ENCODE measurements at places on chromosomes 4 and X. TPM values are rescaled to one million over a fixed set of nuclear protein-coding genes. Genes with fewer than 3 reads are reported as not detected.

The NXF2 gene
- total RNA-seq: not detected

The NPY1R gene
- total RNA-seq: not detected

The GAGE2A gene
- not detected for total RNA-seq

The SLC4A4 gene
- total RNA-seq: 4.6 TPM

The DBET gene
- not detected for total RNA-seq

The DCLK2 gene
- not detected for total RNA-seq

The KLB gene
- not detected for total RNA-seq

DNA sequence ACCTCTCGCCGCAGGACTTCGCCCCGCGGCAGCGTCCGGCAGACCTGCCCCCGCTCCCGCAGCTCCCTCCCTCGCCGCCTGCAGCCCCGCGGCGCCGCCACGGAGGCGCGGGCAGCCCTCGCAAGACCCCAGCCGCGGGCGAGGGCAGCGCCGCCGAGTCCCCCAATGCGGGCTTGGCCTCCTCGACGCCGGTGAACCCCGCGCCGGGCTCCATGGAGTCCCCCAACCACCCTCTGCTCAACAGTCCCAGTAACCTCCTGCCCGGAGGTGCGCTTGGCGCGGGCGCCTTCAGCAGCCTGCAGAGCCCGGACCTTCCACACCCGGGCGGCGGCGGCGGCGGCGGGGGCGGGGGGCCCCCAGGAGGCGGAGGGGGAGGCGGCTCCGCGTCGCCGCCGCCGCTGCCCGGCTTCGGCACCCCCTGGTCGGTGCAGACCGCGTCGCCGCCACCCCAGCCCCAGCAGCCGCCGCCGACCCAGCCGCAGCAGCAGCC, 1.2 kb downstream of the CPEB2 start:
- peak overlapping the region; percentile 93 for H3K4me3 ChIP-seq
- H3K4me1 ChIP-seq: peaks cover 28% of the 10 kb centered on the region
- peak overlapping the region; percentile 96 for H3K27ac ChIP-seq
- H3K27me3 ChIP-seq: no peaks in the 10 kb centered on the region

- H3K4me3 ChIP-seq: no peak overlapping the region
- no peaks in the 10 kb centered on the region for H3K27me3 ChIP-seq
- H3K4me1 ChIP-seq: no peaks in the 10 kb centered on the region
- H3K36me3 ChIP-seq: no peaks in the 10 kb centered on the region
- no peak overlapping the region for H3K27ac ChIP-seq
These were observed 137.8 kb upstream of the MSX1 start for GRCh38 chr4:4721636-4722035.

GRCh38 chrX:20227116-20227515, 39.6 kb downstream of the RPS6KA3 start:
- no peak overlapping the region for H3K4me3 ChIP-seq
- H3K27me3 ChIP-seq: no peaks in the 10 kb centered on the region
- no peak for DNase-seq
- peaks cover 18% of the 10 kb centered on the region for H3K4me1 ChIP-seq

GRCh38 chr4:185312699-185313098, 83.0 kb downstream of the LRP2BP start:
- H3K27ac ChIP-seq: no peak overlapping the region
- DNase-seq: no peak
- no peaks in the 10 kb centered on the region for H3K27me3 ChIP-seq
- H3K4me3 ChIP-seq: no peak overlapping the region

DNA sequence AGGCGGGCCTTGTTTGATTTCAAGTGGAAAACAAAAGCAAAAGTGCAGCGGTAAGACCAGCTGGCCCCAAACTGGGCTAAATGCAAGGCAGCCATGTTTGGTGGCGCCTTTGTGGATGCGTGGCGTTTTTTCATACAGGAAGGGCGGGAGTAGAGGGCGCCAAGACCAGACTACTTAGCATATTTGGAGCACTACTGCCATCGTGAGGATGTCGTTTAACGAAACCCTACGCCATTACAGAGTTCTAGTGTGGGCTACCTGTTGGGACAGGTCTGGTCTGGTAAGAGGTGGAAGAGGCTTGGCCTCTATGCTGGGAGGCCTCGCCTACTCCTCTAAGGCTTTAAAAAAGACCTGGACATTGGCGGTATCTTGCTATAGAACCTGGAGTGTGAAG, 230.7 kb upstream of the STK26 start:
- peaks cover 4% of the 10 kb centered on the region for H3K36me3 ChIP-seq
- H3K27ac ChIP-seq: no peak overlapping the region
- DNase-seq: no peak
- no peaks in the 10 kb centered on the region for H3K27me3 ChIP-seq

DNA sequence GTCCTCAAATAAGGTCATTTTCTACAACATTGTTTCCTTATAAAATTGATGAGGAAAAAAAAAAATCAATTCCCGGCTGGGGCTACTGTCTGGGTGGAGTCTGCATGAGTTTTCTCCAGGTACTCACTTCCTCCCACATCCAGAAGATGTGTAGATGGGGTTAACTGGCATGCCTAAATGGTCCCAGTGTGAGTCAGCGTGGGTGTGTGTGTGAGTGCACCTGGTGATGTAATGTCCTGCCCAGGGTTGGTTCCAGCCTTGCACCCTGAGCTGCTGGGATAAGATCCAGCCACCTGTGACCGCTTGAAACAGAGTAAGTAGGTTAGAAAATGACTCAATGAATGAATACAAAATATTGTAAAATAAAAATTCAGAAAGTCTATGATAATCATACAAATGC, 11.1 kb downstream of the USP26 start:
- no peak for DNase-seq
- no peak overlapping the region for H3K4me3 ChIP-seq
- no peaks in the 10 kb centered on the region for H3K27me3 ChIP-seq
- H3K36me3 ChIP-seq: no peaks in the 10 kb centered on the region
- peaks cover 2% of the 10 kb centered on the region for H3K4me1 ChIP-seq

- no peak overlapping the region for H3K4me3 ChIP-seq
- H3K27me3 ChIP-seq: no peaks in the 10 kb centered on the region
- no peak for DNase-seq
- H3K36me3 ChIP-seq: no peaks in the 10 kb centered on the region
These were observed 145.1 kb upstream of the MSX1 start for GRCh38 chr4:4714331-4714730.

- no peaks in the 10 kb centered on the region for H3K36me3 ChIP-seq
- H3K27me3 ChIP-seq: no peaks in the 10 kb centered on the region
- H3K4me3 ChIP-seq: no peak overlapping the region
- no peak overlapping the region for H3K27ac ChIP-seq
- DNase-seq: no peak
These were observed 97.5 kb upstream of the CXXC4 start for GRCh38 chr4:104592183-104592582.

DNA sequence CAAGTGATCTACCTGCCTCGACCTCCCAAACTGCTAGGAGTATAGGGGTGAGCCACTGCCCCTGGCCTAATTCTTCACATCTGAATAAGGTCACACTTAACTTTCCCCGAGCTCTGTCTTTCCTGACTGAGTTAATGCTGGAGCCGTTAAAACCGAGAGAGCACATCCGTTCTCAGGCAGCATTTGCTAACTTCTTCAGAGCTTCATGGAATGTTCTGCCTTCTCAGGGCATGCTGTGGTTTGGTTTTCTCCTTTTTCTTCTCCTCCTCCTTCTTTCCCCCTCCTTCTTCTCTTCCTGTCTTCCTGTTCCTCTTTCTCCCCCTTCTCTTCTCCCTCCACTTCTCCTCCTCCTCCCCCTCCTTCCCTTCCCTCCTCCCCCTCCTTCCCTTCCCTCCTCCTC, 119.9 kb downstream of the ASMT start:
- DNase-seq: no peak
- H3K27me3 ChIP-seq: no peaks in the 10 kb centered on the region
- no peaks in the 10 kb centered on the region for H3K4me1 ChIP-seq

GRCh38 chr4:48027653-48028052, 11.1 kb downstream of the NIPAL1 start:
- H3K36me3 ChIP-seq: no peaks in the 10 kb centered on the region
- no peak for DNase-seq
- H3K27ac ChIP-seq: no peak overlapping the region
- H3K4me1 ChIP-seq: peaks cover 10% of the 10 kb centered on the region
- H3K4me3 ChIP-seq: no peak overlapping the region
- peaks cover 3% of the 10 kb centered on the region for H3K27me3 ChIP-seq

DNA sequence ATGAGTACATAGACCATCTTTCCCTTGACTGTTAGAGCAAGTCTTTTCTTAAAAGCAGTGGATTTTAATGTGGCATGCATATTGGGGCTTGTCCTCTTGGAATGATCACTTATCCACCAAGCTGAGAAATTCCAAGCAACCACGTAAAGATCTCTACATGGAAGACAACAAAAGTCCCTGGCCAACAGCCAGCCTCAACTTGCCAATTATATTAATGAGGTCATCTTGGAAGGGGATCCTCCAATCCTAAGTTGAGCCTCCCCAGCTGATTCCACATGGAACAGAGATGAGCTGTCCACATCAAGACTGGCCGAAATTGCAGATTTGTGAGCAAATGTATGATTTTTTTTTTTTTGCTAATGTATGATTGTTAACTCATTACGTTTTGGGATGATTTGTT, 20.6 kb upstream of the FTHL17 start:
- H3K27me3 ChIP-seq: no peaks in the 10 kb centered on the region
- peaks cover 2% of the 10 kb centered on the region for H3K4me1 ChIP-seq
- H3K36me3 ChIP-seq: no peaks in the 10 kb centered on the region
- H3K4me3 ChIP-seq: no peak overlapping the region

- no peaks in the 10 kb centered on the region for H3K4me1 ChIP-seq
- H3K27me3 ChIP-seq: peaks cover 5% of the 10 kb centered on the region
- H3K27ac ChIP-seq: no peak overlapping the region
- DNase-seq: no peak
These were observed 46.8 kb upstream of the SGMS2 start for GRCh38 chr4:107777890-107778289.

DNA sequence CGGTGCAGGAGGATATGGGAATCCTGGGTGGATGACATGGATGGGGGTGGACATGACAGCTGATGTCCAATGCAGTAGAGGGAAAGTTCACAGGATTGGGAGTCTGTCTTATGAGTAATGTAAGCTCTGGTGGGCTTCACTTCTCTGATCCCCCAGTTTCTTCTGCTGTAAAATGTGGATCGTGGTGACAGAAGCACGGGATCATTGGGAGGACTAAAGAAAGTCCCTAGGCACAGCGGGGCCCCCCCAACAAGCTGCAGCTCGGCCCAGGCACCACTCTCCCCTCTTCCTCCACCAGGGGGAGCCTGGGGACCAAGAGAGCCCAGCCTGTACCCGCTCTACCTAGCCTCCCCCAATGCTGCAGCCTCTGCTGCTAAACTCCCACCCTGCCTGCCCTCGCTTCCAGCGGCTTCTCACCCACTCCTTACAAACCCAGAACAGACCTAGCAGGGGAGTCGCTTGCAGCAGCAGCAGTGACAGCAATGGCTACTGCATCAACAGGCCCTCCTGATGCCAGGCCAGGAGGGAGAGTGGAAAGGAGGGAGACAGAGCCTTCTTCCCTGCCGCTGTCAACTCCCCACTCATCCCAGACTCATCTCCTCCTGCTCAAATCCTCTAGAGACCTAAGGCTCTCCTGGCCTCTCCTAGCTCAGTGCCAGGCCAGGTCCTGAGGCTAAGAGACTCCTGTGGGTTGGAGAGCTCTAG, 36.1 kb upstream of the IQSEC2 start:
- peaks cover 31% of the 10 kb centered on the region for H3K27me3 ChIP-seq
- peaks cover 13% of the 10 kb centered on the region for H3K4me1 ChIP-seq
- peak; percentile 71 for DNase-seq
- H3K36me3 ChIP-seq: no peaks in the 10 kb centered on the region
- no peak overlapping the region for H3K27ac ChIP-seq
- H3K4me3 ChIP-seq: no peak overlapping the region

GRCh38 chr4:100188829-100189228, 1.4 kb downstream of the DDIT4L start:
- no peak overlapping the region for H3K4me3 ChIP-seq
- H3K27ac ChIP-seq: no peak overlapping the region
- no peak for DNase-seq
- peaks cover 13% of the 10 kb centered on the region for H3K4me1 ChIP-seq

GRCh38 chrX:38341442-38341841, 11.0 kb upstream of the OTC start:
- no peak overlapping the region for H3K27ac ChIP-seq
- H3K36me3 ChIP-seq: no peaks in the 10 kb centered on the region
- H3K27me3 ChIP-seq: peaks cover 5% of the 10 kb centered on the region
- no peaks in the 10 kb centered on the region for H3K4me1 ChIP-seq
- no peak for DNase-seq
- H3K4me3 ChIP-seq: no peak overlapping the region

DNA sequence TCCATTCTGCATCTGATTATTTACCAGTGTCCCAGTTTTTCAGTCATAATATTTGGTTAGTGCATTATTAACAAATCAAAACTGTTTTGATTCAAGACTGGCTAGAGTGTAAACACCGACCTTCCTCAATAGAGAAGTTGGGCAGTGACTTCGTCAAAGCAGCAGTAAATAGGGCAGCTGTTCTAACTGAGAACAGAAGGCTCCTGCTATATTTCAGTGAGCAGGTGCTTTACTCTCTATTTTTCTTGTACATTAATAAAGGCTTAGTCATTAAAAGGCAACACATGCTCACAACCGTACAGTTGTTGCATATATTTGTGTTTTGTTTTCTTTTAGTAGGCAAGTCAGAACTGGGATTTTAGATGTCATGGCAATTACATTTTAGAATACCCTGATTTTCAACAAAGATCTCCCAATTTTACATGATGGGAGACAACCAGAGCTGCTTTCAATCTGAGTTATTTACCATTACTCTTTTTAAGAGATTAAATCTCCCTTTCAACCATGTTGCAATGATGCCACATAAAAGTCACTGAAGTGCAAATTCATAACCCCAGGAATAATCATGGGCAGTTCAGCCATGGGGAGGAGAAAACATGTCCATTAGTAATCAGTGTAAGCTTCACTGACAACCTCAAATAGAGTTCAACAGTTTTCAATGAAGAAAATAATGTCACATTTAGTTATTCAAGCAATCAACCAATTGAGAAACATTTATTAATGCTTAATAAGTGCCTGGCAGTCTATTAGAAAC, 233.3 kb downstream of the NDST4 start:
- no peak overlapping the region for H3K27ac ChIP-seq
- H3K4me3 ChIP-seq: no peak overlapping the region
- no peak for DNase-seq
- H3K4me1 ChIP-seq: no peaks in the 10 kb centered on the region
- no peaks in the 10 kb centered on the region for H3K27me3 ChIP-seq
- H3K36me3 ChIP-seq: no peaks in the 10 kb centered on the region

GRCh38 chr4:15077969-15078368, 75.7 kb downstream of the CPEB2 start:
- H3K4me1 ChIP-seq: no peaks in the 10 kb centered on the region
- DNase-seq: no peak
- H3K27me3 ChIP-seq: peaks cover 7% of the 10 kb centered on the region
- no peak overlapping the region for H3K4me3 ChIP-seq
- no peak overlapping the region for H3K27ac ChIP-seq

- peaks cover 5% of the 10 kb centered on the region for H3K27me3 ChIP-seq
- H3K4me3 ChIP-seq: no peak overlapping the region
- DNase-seq: no peak
- no peak overlapping the region for H3K27ac ChIP-seq
These were observed 222.3 kb upstream of the LDB2 start for GRCh38 chr4:17120761-17121160.

- no peak overlapping the region for H3K27ac ChIP-seq
- peaks cover 55% of the 10 kb centered on the region for H3K36me3 ChIP-seq
- no peak for DNase-seq
- H3K4me1 ChIP-seq: peaks cover 13% of the 10 kb centered on the region
- H3K27me3 ChIP-seq: no peaks in the 10 kb centered on the region
These were observed 36.8 kb downstream of the RAP1GDS1 start for GRCh38 chr4:98298022-98298421.

Data from activated CD8-positive, alpha-beta T cell treated with anti-CD3 and anti-CD28 coated beads, Interleukin-2, amount 10 ng/mL, durations not matched to agents 7 days and 5 days (primary cell).